ENCODE measurements at places on chromosomes 6 and 20.
A peak's percentile ranks its signal among the peaks of the same experiment; 100 is the strongest.

- no peak for DNase-seq
Measured at GRCh38 chr20:16810216-16810615, 62.1 kb downstream of the OTOR start.

DNA sequence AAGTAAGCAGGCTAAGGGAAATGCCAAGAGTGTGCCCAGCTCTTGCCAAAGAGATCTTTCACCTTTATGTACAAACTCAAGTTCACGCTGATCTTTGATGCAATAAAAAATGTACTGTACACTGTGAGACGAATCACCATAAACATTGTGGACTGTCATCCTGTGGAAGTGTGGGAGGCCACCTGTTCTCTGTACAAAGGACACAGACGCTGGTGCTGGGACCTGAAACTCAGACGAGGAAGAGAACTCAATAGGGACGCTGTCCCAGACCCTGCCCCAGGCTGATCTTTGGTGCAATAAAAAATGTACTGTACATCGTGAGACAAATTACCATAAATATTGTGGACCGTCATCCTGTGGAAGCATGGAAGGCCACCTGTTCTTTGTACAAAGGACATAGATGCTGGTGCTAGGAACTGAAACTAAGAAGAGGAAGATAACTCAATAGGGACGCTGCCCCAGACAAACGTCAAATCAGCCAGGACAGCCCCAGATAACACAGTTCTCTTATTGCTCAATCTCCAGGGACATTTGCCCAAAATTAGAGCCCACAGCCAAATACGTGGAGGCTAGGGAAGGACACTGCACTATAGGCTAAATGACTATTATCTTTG, 312.7 kb upstream of the SGK1 start:
- DNase-seq, result no peak

- DNase-seq, result no peak
Measured at GRCh38 chr20:2473516-2473915, 2.9 kb upstream of the SNRPB start.

DNA sequence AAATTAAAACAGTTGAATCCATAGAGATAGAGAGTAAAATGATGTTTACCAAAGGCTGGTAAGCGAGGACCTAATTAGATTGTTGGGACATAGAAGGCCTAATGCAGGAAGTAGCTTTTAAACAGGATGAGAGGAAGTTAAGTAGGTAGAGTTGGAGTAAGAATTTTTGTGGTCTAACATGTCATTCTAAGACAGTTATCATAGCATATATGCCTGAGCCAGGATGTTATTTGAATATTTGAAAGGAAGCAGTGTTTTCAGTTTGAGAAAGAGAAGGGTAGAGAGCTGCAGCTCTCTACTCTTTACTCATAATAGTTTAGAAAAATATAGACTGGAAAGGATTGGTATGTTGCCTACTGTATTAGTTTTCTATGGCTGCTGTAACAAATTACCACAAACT, 121.6 kb downstream of the MEI4 start:
- DNase-seq, result no peak

DNA sequence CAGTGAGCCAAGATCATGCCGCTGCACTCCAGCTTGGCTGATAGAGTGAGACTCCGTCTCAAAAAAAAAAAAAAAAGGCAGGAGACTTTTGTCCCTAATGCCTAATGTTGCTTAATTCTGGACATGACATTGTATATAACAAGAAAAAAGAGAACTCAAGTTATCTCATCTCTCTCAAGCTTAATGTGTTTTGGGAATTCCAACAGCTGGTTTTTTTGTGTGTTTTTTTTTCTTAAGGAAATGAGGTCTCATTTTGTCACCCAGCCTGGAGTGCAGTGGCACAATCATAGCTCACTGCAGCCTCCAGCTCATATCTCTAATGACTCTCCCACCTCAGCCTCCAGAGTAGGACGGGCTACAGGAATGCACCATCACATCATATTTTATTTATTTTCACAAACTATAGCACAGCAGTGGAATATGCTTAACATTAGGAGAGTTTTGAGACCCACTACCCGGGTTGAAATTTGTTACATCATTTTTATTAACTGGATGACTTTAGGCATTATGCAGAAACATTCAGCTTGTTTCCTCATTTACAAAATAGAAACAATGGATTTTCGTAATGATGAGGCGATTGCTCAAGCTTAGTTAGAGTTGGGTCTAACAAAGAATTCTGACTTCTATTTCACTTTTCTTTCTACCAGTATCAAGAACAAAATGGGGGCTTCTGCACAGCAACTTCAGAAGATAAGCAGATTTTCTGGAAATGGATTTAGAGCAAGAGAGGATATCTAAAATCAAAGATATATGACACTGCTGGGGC, 104.1 kb upstream of the BTN3A2 start:
- no peak for DNase-seq

DNA sequence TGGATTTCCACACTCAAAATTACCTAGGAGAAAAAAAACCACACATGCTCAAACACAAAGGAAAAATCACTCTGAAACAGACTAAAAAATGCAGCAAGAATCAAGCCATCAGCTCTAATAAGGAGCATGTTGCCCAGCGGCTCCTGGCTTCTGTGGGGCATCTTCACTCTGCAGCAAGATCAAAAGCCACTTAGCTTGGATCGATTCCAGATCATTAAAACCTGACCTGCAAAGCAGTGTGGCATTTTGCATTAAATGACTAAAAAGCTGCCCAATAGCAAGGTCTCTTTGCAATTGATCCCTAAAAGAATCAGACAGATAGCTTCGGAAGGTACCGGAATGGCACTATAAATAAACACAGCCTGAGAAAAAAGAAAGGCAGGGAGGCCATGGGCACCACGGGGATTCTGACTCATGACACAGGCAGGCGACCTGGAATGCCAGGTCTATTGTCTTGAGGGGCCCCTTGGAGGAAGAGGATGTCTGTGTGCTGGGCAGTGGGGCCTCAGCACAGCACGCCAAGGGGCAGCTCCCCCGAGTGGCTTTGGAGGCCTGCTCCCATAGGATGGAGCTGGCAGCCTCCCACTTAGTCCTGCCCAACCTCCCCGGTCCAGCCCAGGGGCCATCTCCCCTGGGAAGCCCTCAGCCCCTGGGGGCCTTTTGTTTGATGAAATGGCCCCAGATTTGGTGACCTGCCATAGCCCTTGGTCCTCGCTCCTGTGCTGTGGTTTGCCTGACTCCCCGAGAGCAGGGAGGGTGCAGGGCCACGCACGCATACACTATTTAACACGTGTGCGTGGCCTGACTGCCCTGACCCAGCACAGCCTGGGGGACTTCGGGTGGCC, 7.6 kb downstream of the LEMD2 start:
- DNase-seq, result no peak

DNA sequence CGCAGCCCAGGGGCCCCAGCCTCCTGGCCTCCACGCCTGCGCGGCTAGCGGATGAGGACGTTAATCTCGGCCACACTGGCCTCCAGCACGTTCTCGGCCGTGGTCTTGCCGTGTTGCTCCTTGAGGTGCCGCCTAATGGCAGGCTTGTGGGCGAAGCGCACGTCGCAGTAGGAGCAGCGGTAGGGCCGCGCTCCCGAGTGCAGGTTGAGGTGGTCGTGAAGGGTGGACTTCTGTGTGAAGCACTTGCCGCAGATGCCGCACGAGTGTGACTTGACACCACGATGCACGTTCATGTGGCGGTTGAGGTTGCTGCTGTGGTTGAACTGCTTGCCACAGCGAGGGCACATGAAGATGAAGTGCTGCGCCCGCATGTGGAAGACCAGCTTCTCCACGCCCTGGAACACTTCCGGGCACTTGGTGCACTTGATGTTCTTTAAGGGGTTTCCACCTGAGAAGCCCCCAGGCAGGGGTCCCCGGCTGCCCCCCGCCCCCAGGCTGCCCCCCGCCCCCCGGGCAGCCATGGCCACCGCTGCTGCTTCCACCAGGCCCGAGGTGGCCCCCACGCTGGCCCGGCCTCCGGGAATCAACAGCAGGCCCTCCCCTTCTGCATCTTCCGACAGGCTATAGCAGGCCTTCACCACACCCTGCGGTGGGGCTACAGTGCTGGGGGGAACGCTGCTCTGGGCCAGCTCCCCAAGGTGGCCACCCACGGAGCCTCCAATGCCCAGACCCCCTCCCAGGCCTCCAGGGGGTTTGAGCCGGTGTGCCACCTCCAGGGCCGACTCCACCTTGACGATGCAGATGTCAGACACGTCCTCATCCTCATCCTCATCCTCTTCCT, 1.8 kb downstream of the ZBTB12 start:
- DNase-seq, result no peak

DNA sequence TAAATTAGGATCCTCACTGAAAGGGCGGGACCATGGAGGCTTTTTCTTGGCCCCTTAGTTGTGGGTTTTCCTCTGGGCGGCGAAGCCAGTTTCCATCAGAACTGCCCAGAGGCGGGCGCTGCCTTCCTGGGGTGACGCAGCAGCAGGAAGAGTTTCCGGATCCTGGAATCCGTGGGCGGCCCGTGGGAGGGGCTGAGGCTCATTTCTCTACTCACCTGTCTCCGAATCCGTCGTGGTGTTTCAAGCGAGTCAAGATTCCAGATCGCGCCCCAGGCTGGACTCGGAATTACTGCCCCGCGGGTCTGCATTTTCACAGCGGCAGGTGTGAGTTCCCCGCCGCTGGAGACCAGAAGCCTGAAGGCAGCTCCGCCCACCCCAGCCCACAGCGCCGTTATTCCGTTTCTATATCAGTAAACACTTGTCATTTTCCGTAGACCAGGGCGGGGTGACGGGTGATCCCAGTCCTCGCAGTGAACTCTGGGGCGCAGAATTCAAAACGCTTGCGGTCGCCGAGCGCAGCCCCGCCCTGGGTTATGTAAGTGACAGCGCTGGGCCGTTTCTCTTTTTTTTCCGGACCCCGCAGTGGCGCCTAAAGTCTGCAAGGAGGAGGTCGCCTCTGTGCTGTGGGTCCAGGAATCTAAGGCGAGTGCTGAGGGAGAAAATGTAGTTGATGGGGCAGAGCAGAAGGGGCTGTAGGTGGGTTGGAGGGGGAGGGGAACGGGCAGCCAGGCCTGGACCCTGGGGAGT, 27.2 kb upstream of the POU5F1 start:
- peak; percentile 89 for DNase-seq

GRCh38 chr6:16712931-16713484, 48.3 kb downstream of the ATXN1 start:
- DNase-seq, result peak; percentile 28

- DNase-seq, result no peak
Measured at GRCh38 chr20:59646487-59646886, 42.1 kb downstream of the PHACTR3 start.

GRCh38 chr6:21277601-21278374, 315.8 kb upstream of the SOX4 start:
- DNase-seq, result no peak

DNA sequence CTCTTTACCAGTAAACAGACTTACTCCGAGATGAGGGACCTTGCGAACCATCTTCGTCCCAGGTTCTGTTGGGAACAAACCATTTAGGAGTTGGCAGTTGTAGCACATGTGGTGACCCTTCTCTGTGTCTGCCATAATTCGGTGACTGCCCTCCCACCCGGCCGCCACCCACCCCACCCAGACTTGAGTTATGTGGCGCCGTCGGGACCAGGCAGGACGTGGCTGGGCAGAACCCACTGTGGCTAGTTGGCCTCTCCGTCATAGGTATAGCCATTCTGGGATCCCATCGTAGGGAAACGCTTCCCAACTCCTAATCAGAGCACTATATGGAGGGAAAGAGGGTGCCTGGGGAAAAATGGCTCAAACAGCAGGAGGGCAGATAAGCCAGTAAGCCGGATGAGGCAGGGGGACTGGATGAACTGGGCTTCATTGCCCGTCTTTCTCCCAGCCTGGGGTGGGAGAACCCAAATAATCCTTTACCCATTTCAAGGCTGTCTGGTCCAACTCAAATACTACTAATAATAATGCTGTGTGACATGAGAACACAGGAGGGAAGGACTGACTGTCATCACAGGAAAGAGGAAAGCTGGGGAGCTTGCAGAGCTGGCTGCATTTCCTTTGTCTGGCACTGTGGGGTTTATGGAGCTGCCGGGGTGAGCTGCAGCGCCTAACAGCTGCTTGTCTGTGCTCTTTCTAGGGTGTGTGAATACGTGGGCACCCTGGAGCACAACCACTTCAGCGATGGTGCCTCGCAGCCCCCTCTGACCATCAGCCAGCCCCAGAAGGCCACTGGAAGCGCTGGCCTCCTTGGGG, 73.0 kb upstream of the PBOV1 start:
- no peak for DNase-seq

DNA sequence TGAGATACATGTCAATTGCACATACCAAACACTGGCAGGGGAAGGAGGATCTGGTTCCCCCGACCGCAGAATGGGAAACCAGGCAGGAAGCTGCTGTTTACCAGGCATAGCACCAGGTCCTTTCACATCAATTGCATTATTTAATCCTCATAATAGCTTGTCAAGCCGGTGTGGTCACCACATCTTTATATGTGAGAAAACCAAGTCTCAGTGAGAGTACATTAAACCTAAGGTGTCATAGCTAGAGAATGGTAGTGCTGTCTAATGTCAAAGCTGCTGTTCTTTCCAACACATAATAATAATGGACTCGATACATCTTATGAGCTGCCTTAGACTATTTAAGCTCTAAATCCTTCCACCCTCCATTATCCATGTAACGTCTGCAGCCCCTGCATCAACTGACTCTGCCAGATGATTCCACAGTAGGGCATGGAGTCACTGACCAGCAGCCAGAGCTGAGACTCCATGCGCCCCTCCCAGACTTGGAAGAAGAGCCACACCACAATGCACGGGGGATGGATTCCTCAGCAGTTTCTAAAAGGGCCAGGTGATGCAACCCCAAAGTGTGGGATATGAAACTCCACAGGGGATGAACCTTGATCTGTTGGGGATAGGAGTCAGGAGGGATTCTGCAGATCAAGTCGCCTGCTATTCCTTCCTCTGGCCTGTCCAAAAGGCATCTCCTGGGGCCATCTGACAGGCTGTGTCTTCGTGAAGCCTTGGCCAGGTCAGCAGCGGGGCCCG, 71.8 kb downstream of the GPR6 start:
- no peak for DNase-seq

DNA sequence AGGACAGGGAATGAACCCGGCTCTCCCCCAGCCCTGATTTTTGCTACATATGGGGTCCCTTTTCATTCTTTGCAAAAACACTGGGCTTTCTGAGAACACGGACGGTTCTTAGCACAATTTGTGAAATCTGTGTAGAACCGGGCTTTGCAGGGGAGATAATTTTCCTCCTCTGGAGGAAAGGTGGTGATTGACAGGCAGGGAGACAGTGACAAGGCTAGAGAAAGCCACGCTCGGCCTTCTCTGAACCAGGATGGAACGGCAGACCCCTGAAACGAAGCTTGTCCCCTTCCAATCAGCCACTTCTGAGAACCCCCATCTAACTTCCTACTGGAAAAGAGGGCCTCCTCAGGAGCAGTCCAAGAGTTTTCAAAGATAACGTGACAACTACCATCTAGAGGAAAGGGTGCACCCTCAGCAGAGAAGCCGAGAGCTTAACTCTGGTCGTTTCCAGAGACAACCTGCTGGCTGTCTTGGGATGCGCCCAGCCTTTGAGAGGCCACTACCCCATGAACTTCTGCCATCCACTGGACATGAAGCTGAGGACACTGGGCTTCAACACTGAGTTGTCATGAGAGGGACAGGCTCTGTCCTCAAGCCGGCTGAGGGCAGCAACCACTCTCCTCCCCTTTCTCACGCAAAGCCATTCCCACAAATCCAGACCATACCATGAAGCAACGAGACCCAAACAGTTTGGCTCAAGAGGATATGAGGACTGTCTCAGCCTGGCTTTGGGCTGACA, 28.8 kb upstream of the ZBP1 start:
- DNase-seq, result no peak

Measured in activated T-cell treated with anti-CD3 and anti-CD28 coated beads, Interleukin-2, amount 50 U/mL, for 4 hours (primary cell).